Esophagus mucosa (tissue), 1 donor: ENCODE measurements at places on chromosomes 12 and 14. TPM values are rescaled to one million over a fixed set of nuclear protein-coding genes. Genes with fewer than 3 reads are reported as not detected.

ESPL1 gene
- 33.8 TPM for total RNA-seq

CCDC85C gene
- total RNA-seq = 50.2 TPM

IFI27 gene
- 70.2 TPM for total RNA-seq

DNA sequence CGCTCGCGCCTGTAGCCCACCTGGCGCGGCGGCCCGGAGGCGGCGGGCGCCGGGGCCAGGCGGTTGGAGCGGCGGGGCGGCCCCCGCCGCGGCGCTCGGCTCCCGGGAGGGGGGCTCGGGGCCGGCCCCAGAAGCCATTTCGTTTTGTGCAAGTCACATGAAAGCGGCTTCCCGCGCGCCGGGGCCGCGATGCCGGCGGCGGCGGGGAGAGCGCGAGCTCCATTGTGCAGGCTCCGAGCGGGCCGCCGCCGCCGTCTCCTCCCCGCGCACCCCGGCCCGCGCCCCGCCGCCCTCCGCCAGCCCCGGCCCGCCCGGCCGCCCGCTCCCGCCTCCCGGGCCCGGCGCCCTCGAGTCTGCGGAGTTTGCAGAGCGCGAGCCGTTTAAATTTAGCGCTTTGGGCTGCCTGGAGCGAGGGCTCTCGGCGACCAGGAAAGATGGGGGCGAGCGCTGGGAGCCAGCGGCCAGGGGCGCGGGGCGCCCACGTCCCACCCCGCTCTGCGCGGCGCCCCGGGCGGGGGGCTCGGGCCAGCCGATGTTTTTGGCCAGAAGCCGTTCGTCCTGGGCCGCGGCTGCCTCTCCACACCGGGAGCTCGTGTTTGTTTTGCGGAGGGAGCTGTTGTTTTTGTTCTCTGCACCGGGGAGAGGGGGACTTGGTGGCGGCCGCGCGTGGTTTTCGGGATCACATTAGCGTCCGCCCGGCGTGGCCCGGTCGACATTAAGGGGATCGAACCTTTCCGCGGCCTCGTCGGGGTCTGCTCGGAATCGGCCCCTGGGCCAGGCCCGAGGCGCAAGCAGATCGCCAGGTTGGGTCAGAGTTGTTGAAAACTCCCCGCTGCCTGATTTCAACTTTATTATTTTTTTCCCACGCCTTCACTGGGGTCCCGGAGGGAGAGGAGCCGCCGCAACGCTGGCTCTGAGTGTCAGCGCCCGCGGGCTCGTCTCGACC, 982 bp downstream of the BCL7A start:
- ATAC-seq = no peak

- ATAC-seq = no peak
These were observed 130.6 kb upstream of the MYF6 start for GRCh38 chr12:80576641-80577418.

GRCh38 chr12:82461836-82462235, 103.5 kb downstream of the METTL25 start:
- peak; percentile 98 for ATAC-seq

- no peak for ATAC-seq
These were observed 21.0 kb upstream of the ABCC9 start for GRCh38 chr12:21962236-21962635.

- ATAC-seq = peak; percentile 47
These were observed 186.9 kb downstream of the EMP1 start for GRCh38 chr12:13383379-13383778.
